NAMALWA (cell line): ENCODE measurements at places on chromosomes 11 and 22.

GRCh38 chr22:25359601-25360261 lies 140.3 kb downstream of the CRYBB2 start:
- DNase-seq: no peak

DNA sequence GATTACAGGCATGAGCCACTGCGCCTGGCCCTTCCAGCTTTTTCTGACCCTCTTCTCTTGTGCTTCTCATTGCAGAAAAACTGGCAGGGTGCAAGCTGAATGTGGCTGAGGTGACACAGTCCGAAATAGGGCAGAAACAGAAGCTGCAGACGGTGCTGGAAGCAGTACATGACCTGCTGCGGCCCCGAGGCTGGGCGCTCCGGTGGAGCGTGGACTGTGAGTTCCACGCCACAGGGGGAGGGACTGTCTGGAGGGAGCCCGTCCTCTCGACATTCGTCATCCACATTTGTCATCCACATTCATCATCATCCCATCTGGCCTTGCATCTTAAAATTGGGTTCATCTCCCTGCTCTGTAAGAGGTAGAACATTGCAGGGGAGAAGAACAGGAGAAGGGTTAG lies 49.3 kb upstream of the PARVG start:
- no peak for DNase-seq

DNA sequence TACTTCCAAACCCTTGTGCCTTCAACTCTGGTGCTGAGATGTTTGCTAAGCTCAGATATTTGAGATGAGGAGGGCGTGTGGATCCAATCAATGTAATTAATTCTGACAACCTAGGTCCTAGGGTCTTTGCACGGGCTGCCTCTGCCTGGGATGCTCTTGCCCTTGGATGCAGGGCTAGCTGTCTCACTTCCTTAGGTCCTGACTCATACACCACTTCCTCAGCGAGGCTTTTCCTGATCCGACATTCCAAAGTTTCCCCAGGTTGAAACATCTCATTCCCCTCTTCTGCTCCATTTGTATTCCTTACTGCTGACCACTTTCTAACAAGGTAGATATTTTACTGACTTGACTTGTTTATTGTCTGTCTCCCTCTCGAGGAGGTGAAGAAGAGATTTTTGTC lies 43.0 kb upstream of the NTM start:
- no peak for DNase-seq

DNA sequence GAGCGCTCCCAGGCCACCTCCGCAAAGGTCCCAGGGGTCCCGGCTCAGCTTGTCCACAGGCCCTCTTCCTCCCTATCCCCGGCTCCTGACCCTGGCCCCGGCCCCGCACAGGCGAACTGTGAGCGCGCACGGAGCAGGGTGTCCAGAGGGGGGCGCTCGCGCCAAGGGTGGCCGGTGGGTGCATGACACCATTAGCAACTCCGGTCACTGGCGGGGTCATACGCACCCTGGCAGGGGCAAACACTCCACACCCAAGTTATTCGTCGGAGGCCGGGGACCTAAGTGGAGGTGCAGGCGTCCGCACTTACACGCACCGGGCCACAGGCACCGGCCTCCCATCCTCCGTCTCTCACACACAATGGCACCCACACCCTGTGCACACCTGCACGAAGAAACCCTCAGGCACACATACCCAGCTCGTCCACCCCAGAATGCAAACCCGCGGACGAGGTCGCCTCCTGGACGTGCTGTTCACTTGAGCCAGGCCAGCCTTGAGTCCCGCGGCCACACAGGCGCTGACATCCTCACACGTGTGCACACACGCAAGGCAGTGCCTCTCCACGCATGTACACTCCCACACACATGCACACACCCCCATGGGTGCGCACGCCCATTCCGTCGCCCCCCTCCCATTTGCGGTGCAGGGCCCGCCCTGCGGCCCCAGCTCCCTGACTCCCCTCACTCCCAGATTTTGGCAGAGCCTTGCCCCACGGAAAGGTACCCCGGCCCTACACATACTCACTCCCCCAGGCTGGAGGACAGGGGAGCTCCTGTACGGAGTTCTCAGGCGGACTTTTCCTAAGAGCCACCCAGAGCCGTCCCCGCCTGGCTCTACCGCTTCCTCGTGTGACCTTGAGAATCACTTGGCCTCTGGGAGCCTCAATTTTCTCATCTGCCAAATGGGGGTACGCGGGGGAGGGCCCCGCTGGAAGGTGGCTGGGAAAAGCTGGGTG lies at the start of gene RASGRP2:
Gene RASGRP2, minus strand, starts transcription at position 552 of the 953 bp plus-strand sequence. CDS start 1,276 bp downstream, outside the sequence.
- peak; percentile 91 for DNase-seq

- DNase-seq: no peak
Observed at GRCh38 chr11:113163291-113164030, 150.9 kb upstream of the TTC12 start.

DNA sequence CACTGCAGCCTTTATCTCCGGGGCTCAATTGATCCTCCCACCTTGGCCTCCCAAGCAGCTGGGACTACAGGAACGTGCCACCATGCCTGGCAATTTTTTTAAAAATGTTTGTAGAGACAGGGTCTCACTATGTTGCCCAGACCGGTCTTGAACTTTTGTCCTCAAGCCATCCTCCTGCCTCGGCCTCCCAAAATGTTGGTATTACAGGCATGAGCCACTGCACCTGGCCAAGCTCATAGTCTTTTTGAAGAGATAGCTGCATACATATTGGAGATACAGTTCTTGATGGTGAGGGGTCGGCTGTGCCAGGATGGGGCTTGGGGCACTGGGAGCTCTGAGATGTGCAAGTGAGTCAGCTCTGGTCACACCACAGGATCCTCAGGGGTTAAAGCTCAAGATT lies 53.2 kb downstream of the CHRDL2 start:
- no peak for DNase-seq

DNA sequence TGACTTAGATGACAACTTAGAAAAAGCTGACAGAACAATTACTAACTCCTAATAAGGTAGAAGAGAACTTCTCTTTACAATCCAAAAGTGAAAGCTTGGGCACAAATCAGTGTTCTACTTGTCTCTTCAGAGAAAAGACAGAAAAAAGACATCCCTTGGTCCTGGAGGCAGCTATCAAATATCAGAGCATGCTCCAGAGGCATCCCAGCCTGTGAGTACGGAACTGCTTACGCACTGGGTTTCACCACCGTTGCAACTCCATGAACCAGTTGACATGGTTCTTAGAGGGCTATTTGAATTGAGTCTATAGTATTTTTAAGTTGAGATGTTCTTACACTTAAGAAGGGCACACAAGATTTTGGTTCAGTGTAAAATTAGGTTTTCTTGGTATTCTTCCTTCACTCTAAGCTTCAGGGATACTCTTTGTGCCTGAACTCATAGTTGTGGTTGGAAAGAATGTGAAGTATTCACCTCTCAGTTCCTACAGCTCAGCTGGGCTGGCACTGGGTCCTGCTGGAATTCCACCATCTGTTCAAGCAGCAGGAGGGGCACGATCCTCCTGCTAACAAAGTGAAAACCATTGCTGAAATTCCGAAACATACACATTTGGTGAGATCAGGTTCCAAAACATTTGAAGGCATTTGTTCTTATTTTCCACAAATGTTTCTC lies 6.3 kb downstream of the AKIP1 start:
- DNase-seq: no peak

DNA sequence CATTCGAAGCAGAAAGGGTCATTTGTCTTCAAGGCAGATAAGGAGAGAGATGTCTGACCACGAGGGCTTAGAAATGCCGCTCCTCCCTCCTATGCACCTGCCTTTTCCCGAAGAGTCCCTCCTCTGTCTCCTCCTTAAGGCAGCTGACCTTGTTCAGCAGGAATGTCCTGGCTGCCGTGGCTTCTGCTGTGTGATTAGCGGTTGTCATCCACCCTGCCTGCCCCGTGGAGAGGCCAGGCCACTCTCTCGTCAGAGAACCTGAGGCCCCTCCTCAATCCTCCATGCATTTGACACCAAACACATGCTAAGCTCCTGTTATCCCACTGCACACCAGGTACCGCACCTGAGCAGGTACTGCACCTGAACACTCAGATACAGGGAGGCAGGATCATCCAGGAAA lies 834.6 kb downstream of the TBC1D22A start:
- DNase-seq: no peak

GRCh38 chr22:49204599-49205482 lies 622.8 kb downstream of the BRD1 start:
- no peak for DNase-seq

DNA sequence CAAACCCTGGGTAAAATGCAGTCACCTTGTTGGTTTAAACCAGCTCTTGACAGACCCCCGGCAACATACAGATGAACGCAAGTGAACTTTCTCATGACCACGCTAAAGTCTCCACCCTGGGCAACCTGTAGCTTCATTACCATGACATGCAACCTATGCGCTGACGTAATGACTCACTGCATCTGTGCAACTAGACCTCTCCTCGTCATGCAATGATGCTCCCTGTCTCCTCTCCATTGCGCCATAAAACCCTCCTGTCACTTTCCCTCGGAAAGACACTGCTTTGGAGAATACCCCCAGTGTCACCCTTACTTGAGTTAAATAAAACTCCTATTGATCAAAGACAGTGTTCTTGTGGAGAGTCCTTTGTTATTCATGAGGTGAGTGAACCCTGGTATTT lies 52.5 kb downstream of the RCN1 start:
- DNase-seq: no peak

GRCh38 chr11:125670172-125670571 lies 10.5 kb downstream of the ACRV1 start:
- DNase-seq: no peak
